ENCODE measurements at places on chromosomes 6 and 20. TPM values are rescaled to one million over a fixed set of nuclear protein-coding genes. Genes with fewer than 3 reads are reported as not detected.

Gene SPATA25
- total RNA-seq = 1.2 TPM

Gene ISM1
- total RNA-seq = 2.8 TPM

- DNase-seq = no peak
Measured at GRCh38 chr6:79864001-79864400, 83.4 kb downstream of the ELOVL4 start.

DNA sequence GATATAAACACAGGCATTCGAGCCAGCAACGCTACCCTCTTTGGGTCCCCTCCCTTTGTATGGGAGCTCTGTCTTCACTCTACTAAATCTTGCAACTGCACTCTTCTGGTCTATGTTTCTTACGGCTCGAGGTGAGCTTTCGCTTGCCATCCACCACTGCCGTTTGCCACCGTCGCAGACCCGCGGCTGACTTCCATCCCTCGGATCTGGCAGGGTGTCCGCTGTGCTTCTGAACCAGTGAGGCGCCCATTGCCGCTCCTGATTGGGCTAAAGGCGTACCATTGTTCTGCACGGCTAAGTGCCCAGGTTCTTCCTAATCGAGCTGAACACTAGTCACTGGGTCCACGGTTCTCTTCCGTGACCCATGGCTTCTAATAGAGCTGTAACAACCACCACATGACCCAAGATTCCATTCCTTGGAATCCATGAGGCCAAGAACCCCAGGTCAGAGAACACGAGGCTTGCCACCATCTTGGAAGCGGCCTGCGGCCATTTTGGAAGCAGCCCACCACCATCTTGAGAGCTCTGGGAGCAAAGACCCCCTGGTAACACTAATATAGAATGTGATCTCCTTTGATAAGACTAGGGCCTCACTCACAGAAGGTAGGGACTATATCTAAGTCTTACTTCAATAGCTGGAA, 973 bp downstream of the UBD start:
- DNase-seq = no peak

Gene FKBP1C
- not detected for total RNA-seq

Data from naive thymus-derived CD4-positive, alpha-beta T cell (primary cell).